ENCODE measurements at places on chromosomes 6 and 20. TPM values are rescaled to one million over a fixed set of nuclear protein-coding genes. Genes with fewer than 3 reads are reported as not detected.

RAET1L gene
- not detected for total RNA-seq

C20orf144 gene
- 0.16 TPM for total RNA-seq

AIF1 gene
- total RNA-seq, result 96.1 TPM

HTR1E gene
- not detected for total RNA-seq

SLCO4A1 gene
- 43.4 TPM for total RNA-seq

CLPSL1 gene
- not detected for total RNA-seq

DNA sequence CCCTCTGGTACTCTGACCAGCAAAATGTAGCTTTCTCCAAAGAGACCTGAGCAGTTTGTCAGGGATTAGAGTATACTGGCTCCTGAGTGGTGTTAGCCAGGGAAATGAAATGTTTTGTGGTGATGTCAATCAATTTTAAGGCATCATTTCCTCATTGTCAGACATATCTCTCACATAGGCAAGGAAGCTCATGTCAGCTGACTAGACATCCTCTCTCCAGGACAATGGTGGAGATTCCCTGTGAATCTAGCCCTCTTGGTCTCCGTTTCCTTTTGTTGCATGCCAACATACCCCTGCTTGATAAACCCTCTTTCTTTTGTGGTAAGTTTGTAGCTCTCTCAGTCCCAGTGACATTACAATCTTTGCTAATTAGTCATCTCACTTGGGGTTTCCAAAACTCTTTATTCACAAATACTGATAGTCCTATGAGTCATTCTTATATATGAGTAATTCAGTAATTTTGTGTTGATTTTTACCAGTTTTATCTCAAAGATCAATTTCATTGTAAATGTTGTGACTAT lies 135.6 kb upstream of the PTPRK start:
- no peaks in the 10 kb centered on the region for H3K36me3 ChIP-seq
- H3K27ac ChIP-seq, result peak overlapping the region; percentile 89
- H3K4me3 ChIP-seq, result peak overlapping the region; percentile 12
- H3K4me1 ChIP-seq, result peaks cover 38% of the 10 kb centered on the region
- DNase-seq, result peak; percentile 27

- no peaks in the 10 kb centered on the region for H3K4me1 ChIP-seq
- H3K27me3 ChIP-seq, result peaks cover 2% of the 10 kb centered on the region
- H3K36me3 ChIP-seq, result no peaks in the 10 kb centered on the region
- no peak for DNase-seq
- H3K4me3 ChIP-seq, result no peak overlapping the region
Observed at GRCh38 chr20:33893314-33893713, 82.2 kb downstream of the CHMP4B start.

GRCh38 chr6:42845327-42845694 lies 34.1 kb upstream of the RPL7L1 start:
- no peaks in the 10 kb centered on the region for H3K27me3 ChIP-seq
- H3K36me3 ChIP-seq, result peaks cover 10% of the 10 kb centered on the region
- no peak overlapping the region for H3K4me3 ChIP-seq
- H3K4me1 ChIP-seq, result peaks cover 27% of the 10 kb centered on the region
- DNase-seq, result no peak

DNA sequence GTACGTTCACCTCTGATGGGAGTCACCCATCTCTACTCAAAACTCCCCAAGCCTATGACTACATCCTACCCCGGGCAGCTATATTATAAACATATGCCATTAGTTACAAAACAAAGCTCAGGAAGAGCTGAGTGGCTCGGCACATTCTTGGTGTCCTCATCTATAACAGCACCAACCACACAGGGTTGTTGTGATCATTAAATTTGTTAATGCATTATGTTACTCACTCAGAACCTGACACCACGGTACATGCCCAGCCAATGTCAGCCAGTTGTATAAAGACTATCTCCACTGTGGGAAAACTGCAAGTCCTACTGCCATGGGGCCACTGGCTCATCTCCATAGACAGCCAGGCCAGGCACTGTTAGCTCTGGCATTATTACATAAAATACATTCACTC lies 7.7 kb downstream of the CDK5RAP1 start:
- H3K27me3 ChIP-seq, result no peaks in the 10 kb centered on the region
- peaks cover 23% of the 10 kb centered on the region for H3K4me1 ChIP-seq
- peaks cover 46% of the 10 kb centered on the region for H3K36me3 ChIP-seq
- DNase-seq, result no peak
- H3K4me3 ChIP-seq, result no peak overlapping the region

GRCh38 chr6:41288030-41288753 lies 1.7 kb upstream of the TREM1 start:
- H3K4me3 ChIP-seq, result no peak overlapping the region
- H3K4me1 ChIP-seq, result peaks cover 13% of the 10 kb centered on the region
- DNase-seq, result no peak
- no peaks in the 10 kb centered on the region for H3K27me3 ChIP-seq

DNA sequence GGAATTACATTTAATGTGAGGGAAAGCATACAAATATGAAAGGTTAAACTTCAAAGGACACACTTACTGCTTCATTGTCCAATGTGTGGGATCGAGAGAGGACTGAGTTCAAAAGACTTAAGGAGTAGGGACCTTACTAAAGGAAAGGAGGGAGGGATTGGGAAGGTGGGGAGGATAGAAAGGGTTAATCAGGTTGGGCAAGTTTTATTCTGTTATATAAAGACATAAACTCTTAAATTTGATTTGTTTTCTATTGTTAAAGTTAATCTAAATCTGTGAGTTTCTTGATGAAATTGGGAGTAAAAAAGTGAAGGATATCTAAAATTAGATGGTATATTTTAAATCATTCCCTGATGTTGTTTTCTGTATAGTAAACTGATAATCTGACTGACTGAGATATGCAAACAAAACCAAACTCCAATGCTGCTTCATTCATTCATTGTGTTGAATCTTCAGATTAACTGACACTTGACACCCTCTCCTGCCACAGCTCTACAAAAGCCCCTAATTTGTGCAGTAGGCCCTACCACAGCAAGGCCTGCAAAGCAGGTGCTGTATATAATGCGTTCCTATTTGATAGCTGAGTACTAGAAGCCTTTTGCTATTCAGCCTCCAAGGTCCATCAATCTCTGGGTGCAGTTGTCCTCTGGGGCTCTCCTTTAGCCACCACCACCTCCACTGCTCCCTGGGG lies 1.3 kb upstream of the UBE2J1 start:
- H3K27me3 ChIP-seq, result no peaks in the 10 kb centered on the region
- H3K4me3 ChIP-seq, result peak overlapping the region; percentile 91
- peaks cover 75% of the 10 kb centered on the region for H3K4me1 ChIP-seq
- peaks cover 10% of the 10 kb centered on the region for H3K36me3 ChIP-seq
- peak overlapping the region; percentile 86 for H3K27ac ChIP-seq
- no peak for DNase-seq

- no peak overlapping the region for H3K4me3 ChIP-seq
- H3K4me1 ChIP-seq, result no peaks in the 10 kb centered on the region
- H3K27me3 ChIP-seq, result peaks cover 6% of the 10 kb centered on the region
- H3K27ac ChIP-seq, result no peak overlapping the region
Observed at GRCh38 chr20:48335308-48336050, 492.3 kb downstream of the PREX1 start.

- H3K27ac ChIP-seq, result no peak overlapping the region
- no peaks in the 10 kb centered on the region for H3K27me3 ChIP-seq
- no peak for DNase-seq
- no peak overlapping the region for H3K4me3 ChIP-seq
- no peaks in the 10 kb centered on the region for H3K4me1 ChIP-seq
Observed at GRCh38 chr6:161257793-161258457, 15.9 kb downstream of the AGPAT4 start.

DNA sequence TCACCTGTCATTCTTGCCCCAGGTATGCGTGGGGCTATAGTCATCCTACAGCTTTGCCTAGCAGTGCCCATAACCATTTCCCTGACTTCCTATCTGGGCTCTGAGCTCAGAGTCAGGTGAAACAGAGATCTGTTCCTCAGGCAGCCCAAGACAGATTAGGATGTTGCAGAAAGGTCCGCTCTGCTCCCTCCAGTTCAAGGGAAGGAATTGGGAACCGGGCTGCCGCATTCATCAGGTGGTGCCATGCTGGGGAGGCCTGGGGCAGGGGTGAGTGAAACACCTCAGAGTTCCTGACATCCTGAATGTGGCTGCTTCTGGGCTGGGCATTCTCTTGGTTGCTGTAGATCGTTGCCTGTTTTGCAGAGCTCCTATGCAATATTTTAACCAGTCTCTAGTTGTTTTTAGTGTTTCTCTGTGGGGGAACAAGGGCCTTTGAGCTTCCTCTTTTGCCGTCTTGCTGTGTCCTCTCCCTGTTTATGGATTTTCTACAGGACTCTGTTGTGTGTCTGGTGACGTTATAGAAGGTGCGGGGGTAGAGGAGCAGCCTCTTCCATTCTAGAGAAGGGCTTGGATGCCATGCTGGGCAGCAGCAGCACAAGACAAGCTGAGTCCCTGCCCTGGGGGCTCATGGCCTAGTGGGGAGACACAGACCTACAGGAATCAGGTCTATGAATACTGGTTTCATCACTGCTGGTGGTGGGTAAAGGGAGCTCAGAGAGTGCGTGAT lies 9.2 kb downstream of the ENTPD6 start:
- no peaks in the 10 kb centered on the region for H3K27me3 ChIP-seq
- H3K4me1 ChIP-seq, result peaks cover 29% of the 10 kb centered on the region
- DNase-seq, result no peak
- no peak overlapping the region for H3K4me3 ChIP-seq

- no peaks in the 10 kb centered on the region for H3K27me3 ChIP-seq
- H3K4me1 ChIP-seq, result no peaks in the 10 kb centered on the region
- H3K27ac ChIP-seq, result no peak overlapping the region
- H3K36me3 ChIP-seq, result no peaks in the 10 kb centered on the region
Observed at GRCh38 chr20:17635332-17636244, 46.5 kb downstream of the RRBP1 start.

GRCh38 chr6:159919011-159919511 lies 28.3 kb downstream of the MAS1 start:
- peaks cover 4% of the 10 kb centered on the region for H3K4me1 ChIP-seq
- no peaks in the 10 kb centered on the region for H3K36me3 ChIP-seq
- H3K27ac ChIP-seq, result no peak overlapping the region
- H3K4me3 ChIP-seq, result no peak overlapping the region

- no peaks in the 10 kb centered on the region for H3K36me3 ChIP-seq
- no peaks in the 10 kb centered on the region for H3K4me1 ChIP-seq
- H3K27ac ChIP-seq, result no peak overlapping the region
- H3K4me3 ChIP-seq, result no peak overlapping the region
- H3K27me3 ChIP-seq, result peaks cover 37% of the 10 kb centered on the region
Observed at GRCh38 chr6:84779380-84779779, 15.0 kb upstream of the TBX18 start.

DNA sequence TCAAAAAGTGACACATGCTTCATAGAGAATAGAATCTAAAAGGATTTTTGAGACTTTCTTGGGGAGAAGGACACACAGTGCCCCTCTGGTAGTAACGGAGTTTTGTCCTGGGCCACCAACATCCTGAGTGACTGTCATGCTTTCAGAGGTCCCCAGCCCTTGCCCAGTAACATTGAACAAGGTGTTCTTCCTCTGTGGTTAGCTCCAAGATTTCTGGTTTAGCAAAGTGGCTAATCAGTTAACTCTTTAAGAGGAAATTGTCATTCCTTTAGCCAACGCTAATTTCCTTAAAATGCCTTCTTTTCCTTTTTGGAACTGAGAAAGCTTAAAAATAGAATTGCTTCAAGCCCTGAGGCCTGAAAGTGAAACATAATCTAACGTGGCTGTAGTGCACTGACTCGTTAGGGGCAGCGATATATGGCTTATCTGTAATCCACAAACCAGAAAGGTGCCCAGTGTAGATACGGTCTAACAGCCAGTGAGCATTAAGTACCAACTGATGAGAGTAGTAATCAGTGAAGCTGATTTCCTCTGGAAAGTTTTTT lies 7.8 kb downstream of the E2F3 start:
- H3K36me3 ChIP-seq, result peaks cover 62% of the 10 kb centered on the region
- H3K4me3 ChIP-seq, result no peak overlapping the region
- peaks cover 70% of the 10 kb centered on the region for H3K4me1 ChIP-seq
- H3K27ac ChIP-seq, result peak overlapping the region; percentile 75
- peak; percentile 25 for DNase-seq

DNA sequence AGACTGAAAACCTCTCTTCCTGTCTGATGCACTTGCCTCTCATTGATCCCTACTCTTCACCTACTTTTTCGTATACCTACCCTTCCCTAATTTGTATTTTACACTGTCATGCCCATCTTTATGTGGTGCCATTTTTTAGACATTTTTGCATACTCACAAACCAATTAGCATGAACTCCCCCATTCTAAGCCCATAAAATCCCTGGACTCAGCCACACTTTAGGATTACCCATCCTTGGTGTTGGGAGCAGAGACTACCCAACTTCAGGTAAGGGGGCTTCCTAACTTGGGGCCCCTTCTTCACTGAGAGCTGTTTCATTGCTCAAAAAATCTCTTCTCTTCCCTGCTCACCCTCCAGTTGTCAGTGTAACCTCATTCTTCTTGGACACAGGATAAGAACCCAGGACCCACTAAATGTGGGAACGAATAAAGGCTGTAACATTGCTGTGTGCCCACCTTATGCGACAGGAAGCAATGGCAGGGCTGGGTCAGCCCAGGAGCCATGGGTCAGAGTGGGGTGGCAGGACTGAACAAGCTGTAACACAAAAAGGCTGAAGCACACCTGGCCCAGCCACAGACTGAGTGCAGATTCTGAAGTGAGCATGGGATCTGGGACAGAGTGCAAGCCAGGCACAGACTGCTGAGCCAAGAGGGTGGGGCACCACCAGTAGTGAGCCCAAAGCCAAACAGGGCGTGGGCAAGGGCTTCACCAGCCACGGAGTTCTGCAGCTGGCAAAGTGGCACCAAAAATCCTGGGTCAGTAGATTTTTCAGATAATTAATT lies 789.1 kb upstream of the HS3ST5 start:
- H3K27ac ChIP-seq, result no peak overlapping the region
- H3K4me1 ChIP-seq, result no peaks in the 10 kb centered on the region
- no peaks in the 10 kb centered on the region for H3K36me3 ChIP-seq

DNA sequence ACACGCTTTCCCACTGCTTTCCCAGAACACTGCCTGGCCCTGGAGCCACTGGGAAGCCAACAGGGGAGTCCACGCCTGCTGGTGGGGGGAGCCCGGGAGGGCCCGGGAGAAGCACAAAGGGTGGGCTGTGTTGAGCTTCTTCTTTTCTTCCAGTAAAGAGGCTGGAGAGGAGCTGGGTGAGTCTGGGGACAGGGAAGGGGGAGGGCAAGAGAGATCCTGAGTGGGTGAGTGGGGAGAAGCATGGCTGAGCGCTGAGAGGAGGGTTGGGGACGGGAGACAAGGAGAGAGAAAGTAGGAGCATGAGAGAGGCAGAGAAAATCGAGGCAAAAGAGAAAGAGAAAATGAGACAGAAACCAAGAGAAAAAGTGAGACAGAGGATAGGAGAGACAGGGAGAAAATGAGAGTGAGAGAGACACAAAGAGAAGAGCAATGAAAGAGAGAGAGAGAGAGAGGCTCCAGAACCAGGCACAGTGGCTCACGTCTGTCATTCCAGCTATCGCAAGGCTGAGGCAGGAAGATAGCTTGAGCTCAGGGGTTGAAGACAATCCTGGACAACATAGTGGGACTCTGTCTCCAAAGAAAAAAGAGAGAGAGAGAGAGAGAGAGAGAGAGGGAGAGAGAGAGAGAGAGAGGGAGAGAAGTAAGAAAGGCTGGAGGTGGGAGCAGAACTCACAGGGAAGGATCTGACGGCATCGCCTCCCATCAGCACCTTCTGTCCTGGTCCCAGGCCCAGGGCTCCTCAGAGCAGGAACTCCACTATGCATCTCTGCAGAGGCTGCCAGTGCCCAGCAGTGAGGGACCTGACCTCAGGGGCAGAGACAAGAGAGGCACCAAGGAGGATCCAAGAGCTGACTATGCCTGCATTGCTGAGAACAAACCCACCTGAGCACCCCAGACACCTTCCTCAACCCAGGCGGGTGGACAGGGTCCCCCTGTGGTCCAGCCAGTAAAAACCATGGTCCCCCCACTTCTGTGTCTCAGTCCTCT lies 2.0 kb downstream of the LST1 start:
- peak overlapping the region; percentile 96 for H3K27ac ChIP-seq
- H3K27me3 ChIP-seq, result no peaks in the 10 kb centered on the region
- no peaks in the 10 kb centered on the region for H3K36me3 ChIP-seq

- DNase-seq, result no peak
- H3K4me3 ChIP-seq, result no peak overlapping the region
- no peaks in the 10 kb centered on the region for H3K27me3 ChIP-seq
Observed at GRCh38 chr6:109038837-109039398, 55.7 kb downstream of the SESN1 start.

All from activated CD4-positive, alpha-beta T cell treated with anti-CD3 and anti-CD28 coated beads for 36 hours (primary cell).